ENCODE measurements at places on chromosomes 13 and 19.

- DNase-seq, result no peak
Measured at GRCh38 chr13:68076046-68076445, 845.9 kb upstream of the PCDH9 start.

DNA sequence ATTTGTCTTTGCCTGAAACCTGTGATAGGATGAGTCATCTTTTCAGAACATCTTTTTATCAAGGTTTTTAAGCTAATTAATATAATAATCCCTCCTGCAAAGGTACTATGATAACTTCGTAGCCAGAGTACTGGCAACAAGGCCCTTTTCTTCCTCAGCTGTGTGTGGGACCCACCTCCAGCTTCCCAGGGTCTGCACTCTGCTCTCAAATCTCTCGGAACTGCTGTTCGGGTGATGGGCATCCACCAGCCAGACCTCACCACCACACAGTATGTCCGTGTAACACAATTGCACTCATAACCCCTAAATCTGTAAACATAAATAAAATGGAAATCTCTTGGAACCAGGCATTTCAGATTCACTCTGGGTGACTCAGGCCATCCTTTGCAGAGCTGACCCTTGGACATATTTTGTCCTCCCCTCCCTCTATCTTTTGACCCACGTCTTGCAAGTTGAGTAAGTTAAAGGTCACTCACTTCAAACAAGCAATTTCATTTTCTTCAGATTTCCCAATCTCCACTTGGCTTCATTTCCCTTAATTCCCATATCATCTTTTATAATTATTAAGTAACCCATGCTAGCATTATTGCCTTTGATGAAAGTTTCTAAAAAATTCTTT is 29.5 kb downstream of the COL4A1 start:
- no peak for DNase-seq

DNA sequence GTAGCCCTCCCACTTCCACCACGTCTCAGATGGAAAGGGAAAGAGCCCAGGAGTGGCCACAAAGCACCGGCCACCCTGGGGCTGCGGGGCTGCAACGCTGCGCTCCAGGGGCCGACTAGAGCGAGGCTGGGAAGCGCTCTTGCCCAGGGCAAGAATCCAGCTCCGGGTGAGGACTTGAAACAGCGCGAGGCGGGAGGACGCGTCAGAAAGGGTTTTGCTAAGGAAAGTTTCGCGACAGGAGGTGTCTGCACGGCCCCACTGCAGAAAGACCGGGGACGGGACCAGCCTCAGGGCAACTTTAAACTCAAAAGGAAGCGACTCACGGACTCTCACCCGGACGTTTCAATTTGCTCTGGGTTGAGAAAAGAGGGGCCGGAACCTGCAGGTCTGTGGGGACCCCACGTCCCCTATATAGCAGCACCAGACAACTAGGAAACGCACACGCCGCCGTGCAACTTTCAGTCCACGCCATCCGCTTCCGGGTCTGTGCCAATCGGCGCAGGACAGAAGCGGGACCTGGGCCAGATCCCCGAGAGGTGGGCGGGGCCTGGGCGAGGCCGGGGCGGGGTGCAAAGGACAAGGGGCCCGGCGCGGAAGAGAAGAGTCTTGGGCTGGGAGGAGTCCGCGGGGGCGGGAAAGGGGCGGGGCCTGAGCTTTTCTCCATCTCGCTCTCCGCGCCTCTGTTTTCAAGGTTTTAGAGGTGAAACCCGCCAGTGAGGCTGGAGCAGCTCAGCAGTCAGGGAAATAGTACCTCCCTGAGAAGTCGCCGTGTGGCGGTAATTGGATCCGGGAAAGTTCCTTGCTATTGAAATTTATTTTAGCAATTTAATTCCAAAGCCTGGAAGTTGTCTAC is at the start of gene ZNF816:
ZNF816 (minus strand) TSS at position 488 of the 853 bp plus-strand sequence. CDS start 6,792 bp downstream, outside the sequence.
- DNase-seq, result peak; percentile 88

- DNase-seq, result no peak
Measured at GRCh38 chr13:98187965-98188261, 10.8 kb upstream of the RNF113B start.

DNA sequence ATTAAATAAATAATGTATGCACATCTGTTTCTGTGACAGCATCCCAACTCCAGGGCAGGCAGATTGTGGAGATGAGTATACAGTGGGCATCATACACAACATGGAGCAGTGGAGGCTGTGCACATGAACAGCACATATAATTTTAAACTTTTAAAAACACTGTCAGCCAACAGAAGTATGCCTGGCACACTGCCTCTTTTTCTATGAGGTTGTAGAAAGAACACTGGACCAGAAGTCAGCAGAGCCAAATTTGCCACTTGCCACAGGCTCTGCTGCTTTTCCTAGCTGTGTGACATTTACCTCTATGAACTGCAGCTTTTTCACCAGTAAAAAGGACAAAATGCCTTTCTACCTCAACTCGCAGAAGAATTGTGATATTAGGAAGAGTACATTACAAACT is 118.7 kb downstream of the FRY start:
- DNase-seq, result no peak

DNA sequence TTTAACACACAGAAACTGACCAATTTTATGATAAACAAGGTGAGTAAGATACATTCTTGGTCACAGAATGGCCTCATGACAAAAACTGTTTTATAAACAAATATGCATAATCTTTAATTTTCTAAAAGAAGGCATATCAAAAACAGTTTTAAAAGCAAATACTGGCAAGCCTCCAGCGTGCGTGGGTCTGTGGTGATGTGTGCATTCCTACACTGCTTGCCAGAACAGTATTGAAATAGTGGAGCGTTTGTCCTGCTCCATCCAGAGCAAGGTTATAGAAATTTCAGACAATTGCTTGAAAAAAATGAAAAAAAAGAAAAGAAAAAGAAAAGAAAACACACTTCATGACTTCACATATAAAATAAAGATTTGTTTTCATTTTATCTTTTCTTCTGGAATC is 140.9 kb downstream of the MZT1 start:
- DNase-seq, result no peak

DNA sequence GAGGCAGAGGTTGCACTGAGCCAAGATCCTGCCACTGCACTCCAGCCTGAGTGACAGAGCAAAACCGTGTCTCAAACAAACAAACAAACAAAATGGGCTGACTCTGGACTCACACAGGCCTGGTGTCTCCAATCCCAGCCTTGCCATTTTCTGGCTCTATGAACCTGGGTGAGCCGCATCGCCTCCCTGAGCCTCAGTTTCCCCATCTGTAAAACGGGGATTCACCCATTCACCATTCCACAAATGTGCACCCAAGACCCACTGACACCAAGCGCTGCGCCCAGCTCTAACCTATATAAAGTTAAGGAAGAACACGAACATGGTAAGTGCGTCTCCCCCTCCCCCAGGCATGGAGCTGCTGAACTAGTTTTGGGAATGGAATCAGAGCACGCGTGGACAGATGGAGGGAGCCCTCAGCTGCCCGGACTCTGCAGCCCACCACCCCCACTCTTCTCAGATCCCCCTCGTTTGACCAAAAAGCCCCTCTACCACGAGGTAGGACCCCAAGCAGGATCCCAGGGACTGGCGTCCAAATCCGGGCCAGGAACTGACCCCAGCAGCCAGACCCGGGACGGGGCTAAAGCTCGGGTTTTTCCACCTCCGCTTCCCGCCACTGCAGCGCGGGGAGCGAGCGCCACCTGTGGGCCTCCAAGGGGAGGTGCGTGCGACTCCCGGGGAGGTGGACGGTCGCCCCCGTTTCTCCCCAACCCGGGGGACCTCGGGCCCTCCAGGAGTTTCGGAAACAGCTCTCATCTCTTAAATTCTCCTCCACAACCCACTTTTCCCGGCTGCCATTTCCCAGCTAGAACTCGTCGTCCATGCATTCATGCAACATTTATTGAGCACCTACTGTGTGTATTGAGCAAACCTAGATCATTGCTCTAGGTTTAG is 33.0 kb upstream of the ADGRE5 start:
- DNase-seq, result no peak

- DNase-seq, result peak; percentile 79
Measured at GRCh38 chr19:9309974-9310446, 372 bp upstream of the ZNF699 start.

DNA sequence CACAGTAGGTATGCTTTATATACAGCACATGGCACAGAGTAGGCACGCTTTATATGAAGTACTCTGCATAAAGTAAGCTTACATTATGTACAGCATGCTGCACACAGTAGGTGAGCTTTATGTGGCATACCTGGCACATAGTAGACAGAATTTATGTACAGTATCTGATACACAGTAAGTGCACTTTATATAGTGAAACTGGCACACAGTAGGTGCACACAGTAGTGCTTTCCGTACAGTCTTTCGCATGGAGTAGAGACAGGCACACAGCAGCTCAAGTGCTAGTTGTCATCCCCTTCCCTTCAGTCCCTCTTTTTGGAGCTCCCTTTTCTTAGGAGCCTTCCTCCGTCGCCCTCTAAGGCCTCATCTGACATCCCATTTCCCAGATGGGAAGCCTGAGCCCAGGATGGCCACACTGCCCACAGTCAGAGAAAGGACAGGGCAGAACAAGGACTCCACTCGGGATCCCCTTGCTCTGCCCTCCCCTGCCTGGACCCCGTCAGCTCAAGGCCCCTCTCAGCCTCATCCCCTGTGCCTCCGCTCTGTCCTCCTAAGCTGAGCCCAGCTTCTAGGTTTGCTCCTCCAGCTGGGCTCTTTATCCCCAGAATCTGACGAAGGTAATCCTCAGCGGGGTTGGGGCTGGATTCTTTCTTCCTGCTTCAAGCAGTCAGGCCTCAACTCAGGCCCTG is 852 bp upstream of the CYP4F12 start:
- DNase-seq, result no peak

- no peak for DNase-seq
Measured at GRCh38 chr13:113624235-113624587, 33.8 kb downstream of the ATP4B start.

- DNase-seq, result no peak
Measured at GRCh38 chr13:36530050-36530789, 97.9 kb downstream of the CCNA1 start.

DNA sequence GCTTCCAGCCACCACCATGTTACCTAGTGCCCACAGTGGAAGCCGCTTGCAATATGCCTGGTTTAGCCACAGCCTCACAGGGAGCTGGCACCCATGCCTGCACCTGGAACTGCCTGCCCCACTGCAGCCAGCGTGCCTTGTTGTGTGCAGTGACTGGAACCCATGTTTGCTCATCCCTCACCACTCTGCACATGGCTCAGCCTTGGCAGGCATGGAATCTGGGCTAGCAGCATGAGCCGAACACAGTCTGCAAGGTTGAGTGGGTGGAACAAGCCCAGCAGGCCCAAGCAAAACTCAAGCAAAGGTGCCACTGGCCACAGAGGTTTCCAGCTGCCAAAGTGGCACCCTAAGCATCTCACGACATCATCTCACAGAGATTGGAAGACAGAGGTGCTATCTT is 269.5 kb downstream of the PCDH20 start:
- no peak for DNase-seq

GRCh38 chr19:53958168-53958571 is 4.6 kb upstream of the CACNG8 start:
- DNase-seq, result no peak
